ENCODE measurements at places on chromosomes 5 and 9. TPM values are rescaled to one million over a fixed set of nuclear protein-coding genes. Genes with fewer than 3 reads are reported as not detected.

GRCh38 chr5:135553688-135554462 lies 18.1 kb upstream of the NEUROG1 start:
- H3K27ac ChIP-seq, result no peak overlapping the region
- H3K4me3 ChIP-seq, result peak overlapping the region; percentile 15
- DNase-seq, result peak; percentile 58
- peaks cover 27% of the 10 kb centered on the region for H3K27me3 ChIP-seq

- no peaks in the 10 kb centered on the region for H3K36me3 ChIP-seq
- no peak for DNase-seq
- no peak overlapping the region for H3K4me3 ChIP-seq
- no peaks in the 10 kb centered on the region for H3K4me1 ChIP-seq
- no peak overlapping the region for H3K27ac ChIP-seq
Measured at GRCh38 chr5:100709771-100710170, 174.6 kb downstream of the FAM174A start.

- H3K27me3 ChIP-seq, result no peaks in the 10 kb centered on the region
- H3K36me3 ChIP-seq, result no peaks in the 10 kb centered on the region
- no peak overlapping the region for H3K27ac ChIP-seq
- peak; percentile 67 for DNase-seq
- H3K4me3 ChIP-seq, result no peak overlapping the region
- H3K4me1 ChIP-seq, result no peaks in the 10 kb centered on the region
Measured at GRCh38 chr9:72592502-72593403, 71.3 kb downstream of the TMC1 start.

DNA sequence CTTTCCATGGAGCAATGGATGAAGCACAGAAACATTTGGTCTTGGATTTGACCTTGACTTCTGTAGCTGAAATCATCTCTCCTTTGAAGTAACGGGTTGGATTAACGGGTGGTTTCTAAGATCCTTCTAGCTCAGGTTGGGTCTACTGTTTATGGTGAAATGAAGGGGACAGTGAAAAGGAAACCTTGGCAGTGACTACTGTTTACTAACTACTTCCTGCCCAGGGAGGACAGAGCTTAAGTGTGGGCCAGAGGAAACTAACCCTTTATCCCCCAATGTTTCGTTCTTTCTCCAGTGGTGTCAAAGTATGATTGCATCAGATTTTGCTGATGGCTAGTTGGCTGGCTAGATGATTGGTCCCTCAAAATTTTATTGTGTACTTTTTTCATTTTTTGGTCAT lies 22.2 kb downstream of the SKP2 start:
- no peak overlapping the region for H3K4me3 ChIP-seq
- peak overlapping the region; percentile 49 for H3K27ac ChIP-seq
- peaks cover 97% of the 10 kb centered on the region for H3K36me3 ChIP-seq
- H3K27me3 ChIP-seq, result no peaks in the 10 kb centered on the region

GRCh38 chr5:170348137-170348633 lies 41.0 kb downstream of the KCNMB1 start:
- H3K36me3 ChIP-seq, result no peaks in the 10 kb centered on the region
- no peak overlapping the region for H3K27ac ChIP-seq
- no peak overlapping the region for H3K4me3 ChIP-seq
- H3K27me3 ChIP-seq, result no peaks in the 10 kb centered on the region

DNA sequence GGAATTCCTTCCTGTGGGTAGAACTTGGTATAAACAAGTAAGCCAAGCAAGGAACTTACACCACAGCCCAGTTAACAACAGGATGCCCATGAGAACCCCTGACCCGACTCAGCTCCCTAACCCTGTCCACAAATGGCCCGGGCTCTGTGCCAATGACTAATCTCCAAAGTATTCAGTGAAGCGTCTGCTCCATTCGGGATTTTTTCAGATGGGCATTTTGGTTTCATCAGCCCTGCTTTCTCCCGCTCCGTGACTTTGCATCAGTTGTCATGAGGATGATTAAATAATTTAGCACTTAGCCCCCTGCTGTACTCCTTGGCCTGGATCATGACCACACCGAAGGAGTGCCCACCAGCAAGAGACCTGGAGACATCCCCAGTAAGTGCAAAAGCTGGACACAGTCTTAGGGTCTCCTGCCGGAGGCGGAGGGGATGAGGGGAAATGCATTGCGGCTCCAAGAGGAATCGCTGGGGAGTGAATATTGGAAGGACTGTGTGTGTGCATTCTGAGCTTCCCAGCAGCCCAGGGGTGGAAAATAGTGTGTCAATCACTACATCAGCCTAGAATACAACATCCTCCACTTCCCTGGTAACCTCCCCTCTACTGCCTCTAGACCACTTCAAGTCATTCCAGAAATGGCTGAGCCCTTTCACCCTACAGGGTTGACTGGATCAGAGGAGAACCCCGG lies 41.4 kb upstream of the DNAH5 start:
- no peaks in the 10 kb centered on the region for H3K36me3 ChIP-seq
- DNase-seq, result peak; percentile 47
- H3K27me3 ChIP-seq, result peaks cover 8% of the 10 kb centered on the region
- H3K27ac ChIP-seq, result no peak overlapping the region
- no peak overlapping the region for H3K4me3 ChIP-seq
- H3K4me1 ChIP-seq, result no peaks in the 10 kb centered on the region

GRCh38 chr9:88577256-88578120 lies 42.5 kb downstream of the NXNL2 start:
- no peaks in the 10 kb centered on the region for H3K27me3 ChIP-seq
- H3K27ac ChIP-seq, result no peak overlapping the region
- H3K36me3 ChIP-seq, result no peaks in the 10 kb centered on the region
- no peak overlapping the region for H3K4me3 ChIP-seq
- H3K4me1 ChIP-seq, result peaks cover 28% of the 10 kb centered on the region

- H3K27me3 ChIP-seq, result peaks cover 4% of the 10 kb centered on the region
- DNase-seq, result no peak
- no peaks in the 10 kb centered on the region for H3K36me3 ChIP-seq
- H3K27ac ChIP-seq, result no peak overlapping the region
Measured at GRCh38 chr5:160923411-160923810, 71.4 kb upstream of the ATP10B start.

DNA sequence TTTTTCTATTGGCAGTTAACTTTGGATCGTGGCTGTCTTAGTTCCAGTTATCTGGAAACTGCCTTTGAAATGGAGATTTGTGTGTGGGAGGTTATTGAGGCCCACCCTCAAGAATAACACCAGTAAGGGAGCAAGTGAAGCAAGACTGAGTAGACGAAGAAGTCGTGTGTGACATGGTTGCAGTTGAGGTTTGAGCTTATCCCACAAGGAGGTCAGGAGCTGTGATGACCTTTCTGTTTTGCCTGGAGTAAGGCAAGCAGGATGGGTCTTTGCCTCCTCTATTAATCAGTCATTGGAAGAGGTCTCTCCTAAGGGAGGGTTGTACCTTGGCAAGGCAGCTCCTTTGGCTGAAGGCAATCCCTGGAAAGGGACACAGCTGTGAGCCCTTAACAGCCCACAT lies 49.6 kb upstream of the CTXN3 start:
- H3K27ac ChIP-seq, result no peak overlapping the region
- no peak for DNase-seq
- H3K36me3 ChIP-seq, result no peaks in the 10 kb centered on the region
- no peaks in the 10 kb centered on the region for H3K4me1 ChIP-seq

DNA sequence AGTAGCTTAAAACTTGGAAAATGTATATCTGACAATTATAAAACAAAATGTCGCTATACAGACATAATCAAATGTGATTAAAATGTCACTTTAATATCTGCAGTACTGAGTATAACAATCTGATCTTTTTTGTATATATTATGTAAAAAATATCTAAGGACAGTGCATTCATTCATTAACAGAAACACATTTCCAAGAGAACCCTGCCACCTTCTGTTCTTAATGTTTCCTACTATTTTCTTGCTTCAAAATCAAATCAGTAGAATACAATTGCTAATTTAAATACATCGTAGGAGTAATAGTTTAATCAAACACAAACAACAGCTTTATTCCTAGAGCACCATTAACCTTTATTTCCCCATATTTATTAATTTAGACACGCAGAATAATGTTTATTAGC lies 142.6 kb upstream of the ST8SIA4 start:
- no peak overlapping the region for H3K4me3 ChIP-seq
- DNase-seq, result peak; percentile 2
- H3K27ac ChIP-seq, result no peak overlapping the region
- H3K27me3 ChIP-seq, result no peaks in the 10 kb centered on the region
- H3K4me1 ChIP-seq, result no peaks in the 10 kb centered on the region

DNA sequence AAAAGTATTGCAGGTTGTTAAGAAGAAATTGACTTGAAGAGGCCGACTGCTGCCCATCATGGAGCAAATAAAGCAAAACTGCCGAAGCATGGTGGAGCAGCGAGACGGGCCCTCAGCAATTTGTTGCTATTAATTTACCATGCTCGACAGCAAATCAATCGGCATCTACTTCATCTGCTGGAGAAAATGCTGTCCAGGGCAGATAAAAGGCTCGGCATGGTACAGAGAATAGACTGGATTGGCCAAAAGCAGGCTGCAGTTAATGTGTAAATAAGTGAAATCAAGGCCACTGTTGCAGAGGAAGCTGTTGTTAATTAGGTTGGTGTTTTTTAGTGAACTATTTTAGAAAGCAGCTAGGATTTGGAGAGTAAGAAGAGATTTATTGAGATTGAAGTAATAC lies 8.3 kb downstream of the TLE4 start:
- no peak for DNase-seq
- H3K27ac ChIP-seq, result no peak overlapping the region
- H3K4me3 ChIP-seq, result no peak overlapping the region
- H3K36me3 ChIP-seq, result no peaks in the 10 kb centered on the region

- no peak overlapping the region for H3K27ac ChIP-seq
- H3K4me1 ChIP-seq, result peaks cover 18% of the 10 kb centered on the region
- H3K4me3 ChIP-seq, result no peak overlapping the region
Measured at GRCh38 chr5:170327168-170327567, 29.6 kb upstream of the LCP2 start.

GRCh38 chr9:30771760-30772159 lies 1612.7 kb upstream of the ACO1 start:
- no peak overlapping the region for H3K27ac ChIP-seq
- no peak for DNase-seq
- no peaks in the 10 kb centered on the region for H3K27me3 ChIP-seq

DNA sequence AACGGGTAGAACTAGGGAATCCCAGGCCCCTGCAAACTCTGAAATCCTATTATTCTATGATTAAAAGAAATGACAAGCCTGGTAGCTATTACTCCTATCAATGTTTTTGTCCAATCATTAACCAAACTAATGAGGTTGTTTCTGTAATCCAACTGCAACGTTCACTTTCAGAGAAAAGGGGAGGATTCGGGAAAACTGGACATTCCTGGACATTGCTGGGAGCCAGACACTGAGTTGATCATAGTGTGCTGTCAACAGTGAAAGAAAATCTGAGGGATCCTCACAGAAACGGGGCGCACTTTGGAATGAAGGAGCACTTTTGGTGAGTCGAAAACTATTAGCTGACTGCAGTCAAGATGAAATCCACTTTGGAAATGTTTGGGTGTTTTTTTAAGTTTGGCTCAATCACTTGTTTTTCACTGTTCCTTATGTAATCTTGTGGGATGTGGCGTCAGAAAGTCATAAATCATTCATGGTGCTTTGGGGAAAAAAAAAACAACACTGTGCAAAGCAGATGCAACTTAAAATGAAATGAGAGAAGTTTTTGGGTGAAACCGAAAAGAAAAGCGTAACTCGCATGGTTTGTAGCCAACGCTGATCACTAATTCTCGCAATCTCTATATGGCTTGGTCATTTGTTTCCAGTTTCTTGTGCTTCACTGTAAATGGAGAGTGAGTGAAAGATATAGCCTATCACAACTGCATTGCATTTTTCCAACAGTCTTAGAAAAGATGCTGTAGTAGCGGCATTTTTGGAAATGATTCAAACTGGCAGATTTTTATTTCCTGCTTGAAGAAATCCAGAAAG lies 51.2 kb upstream of the ADRA1B start:
- H3K27me3 ChIP-seq, result peaks cover 14% of the 10 kb centered on the region
- peaks cover 4% of the 10 kb centered on the region for H3K4me1 ChIP-seq
- no peaks in the 10 kb centered on the region for H3K36me3 ChIP-seq
- no peak overlapping the region for H3K27ac ChIP-seq
- no peak overlapping the region for H3K4me3 ChIP-seq

- H3K4me1 ChIP-seq, result no peaks in the 10 kb centered on the region
- H3K36me3 ChIP-seq, result no peaks in the 10 kb centered on the region
- no peak overlapping the region for H3K27ac ChIP-seq
Measured at GRCh38 chr5:72271702-72272101, 48.3 kb downstream of the MRPS27 start.

GRCh38 chr5:84445049-84445685 lies 60.5 kb upstream of the EDIL3 start:
- H3K27me3 ChIP-seq, result no peaks in the 10 kb centered on the region
- no peak overlapping the region for H3K27ac ChIP-seq
- H3K36me3 ChIP-seq, result no peaks in the 10 kb centered on the region
- no peak overlapping the region for H3K4me3 ChIP-seq

DNA sequence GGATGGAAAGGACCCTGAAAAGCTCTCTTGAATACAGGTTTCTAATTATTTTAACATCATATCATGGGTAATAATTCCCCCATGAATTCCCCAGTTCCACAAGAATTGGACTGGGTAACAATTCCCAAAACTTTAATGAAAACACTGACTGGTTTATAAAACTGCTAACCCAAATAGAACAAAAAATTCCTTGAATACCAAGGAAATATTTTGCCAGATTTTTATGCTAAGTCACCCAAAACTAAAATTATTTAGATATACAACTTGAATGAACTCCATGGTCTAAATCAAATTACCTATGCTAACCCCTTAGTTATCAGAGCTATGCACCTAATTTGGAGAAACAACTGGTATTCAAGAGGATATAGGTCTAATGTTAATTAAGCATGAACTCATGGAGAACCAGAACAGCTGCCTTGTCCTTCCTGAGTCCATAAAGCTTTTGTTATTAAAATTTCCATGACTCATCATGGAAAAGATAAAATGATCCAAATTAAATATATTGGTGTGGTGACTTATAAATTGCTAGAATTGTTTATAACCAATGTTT lies 164.9 kb upstream of the TUT7 start:
- no peak overlapping the region for H3K27ac ChIP-seq
- H3K4me3 ChIP-seq, result no peak overlapping the region
- H3K27me3 ChIP-seq, result no peaks in the 10 kb centered on the region
- H3K4me1 ChIP-seq, result peaks cover 5% of the 10 kb centered on the region

The GMCL2 gene
- not detected for total RNA-seq

The SPATA31A3 gene
- total RNA-seq, result not detected

The ZBTB26 gene
- 10.9 TPM for total RNA-seq

The AIF1L gene
- 6.5 TPM for total RNA-seq

The CCL21 gene
- total RNA-seq, result not detected

The ANKRD55 gene
- total RNA-seq, result not detected

The ENTREP1 gene
- total RNA-seq, result not detected

The TEK gene
- total RNA-seq, result not detected

The CAMK4 gene
- 0.88 TPM for total RNA-seq

The MEIKIN gene
- total RNA-seq, result not detected

All from A673 (cell line).